Stimulated activated naive CD4-positive, alpha-beta T cell treated with Interleukin-2 at 50 U/mL for 16 hours (primary cell): ENCODE measurements at places on chromosomes 11 and 22.

- no peak for DNase-seq
Observed at GRCh38 chr11:20238712-20239111, 78.4 kb upstream of the DBX1 start.

- DNase-seq = no peak
Observed at GRCh38 chr11:13008061-13008435, 1.1 kb upstream of the RASSF10 start.

GRCh38 chr22:20206709-20207215 is 55.9 kb upstream of the CCDC188 start:
- no peak for DNase-seq

DNA sequence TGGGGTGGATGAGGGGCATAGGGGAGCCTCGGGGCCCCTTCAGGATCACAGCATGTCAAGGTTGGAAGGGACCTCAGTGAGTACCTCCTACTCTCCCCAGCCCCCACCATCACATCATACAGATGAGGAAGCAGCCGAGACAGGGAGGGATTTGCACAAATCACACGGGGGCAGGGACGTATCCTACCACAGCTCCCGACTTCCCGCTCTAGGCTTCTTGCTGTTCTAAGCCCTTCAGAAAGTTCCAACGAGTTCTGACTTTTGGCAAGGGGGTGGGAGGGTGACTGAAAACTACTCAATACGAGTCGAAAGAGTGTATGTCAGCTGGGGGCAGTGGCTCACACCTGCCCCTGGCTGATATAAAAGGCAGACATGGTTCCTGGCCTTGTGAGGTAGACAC is 4.7 kb upstream of the RAD9A start:
- no peak for DNase-seq

GRCh38 chr11:9265211-9266131 is at the start of gene DENND5A:
DENND5A (minus strand) TSS chr11:9265350; CDS start chr11:9265069, 281 bp downstream.
- peak; percentile 29 for DNase-seq

GRCh38 chr11:60996381-60997138 is 25.1 kb downstream of the CD6 start:
- no peak for DNase-seq
